Stimulated activated CD8-positive, alpha-beta memory T cell treated with anti-CD3 and anti-CD28 coated beads, Interleukin-2, amount 100 ng/mL, for 48 hours (primary cell): ENCODE measurements at places on chromosomes 16 and 17.

GRCh38 chr17:45784741-45785479, 790 bp downstream of the CRHR1 start:
- DNase-seq: peak; percentile 28

DNA sequence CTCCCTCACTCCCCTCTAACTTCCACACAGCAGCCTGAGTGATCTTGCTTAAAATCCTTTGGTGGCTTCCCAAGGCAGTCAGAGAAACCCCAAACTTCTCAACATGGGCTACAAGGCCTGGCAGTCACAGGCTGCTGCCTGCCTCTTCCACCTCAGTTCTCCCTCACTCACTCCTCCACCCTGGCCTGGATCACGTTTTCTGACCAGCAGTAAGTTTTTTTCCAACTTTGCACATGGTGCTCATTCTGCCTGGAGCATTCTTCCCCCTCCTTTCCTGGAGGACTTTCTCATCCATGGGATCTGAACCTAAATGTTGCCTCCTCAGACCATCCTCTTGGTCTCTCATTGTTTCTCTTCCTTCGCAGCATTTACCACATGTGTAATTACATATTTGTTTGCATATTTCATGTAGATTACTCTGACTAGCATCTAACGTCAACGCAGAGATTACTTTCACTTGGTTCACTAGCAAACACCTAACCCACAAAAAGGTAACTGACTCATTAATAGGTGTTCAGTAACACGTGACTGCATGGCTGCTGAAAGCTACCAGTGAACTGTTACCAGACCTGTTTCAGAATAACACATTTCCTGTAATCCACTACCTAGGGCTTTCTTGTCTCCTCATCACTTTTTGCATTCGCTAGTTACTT, 17.1 kb downstream of the GNA13 start:
- DNase-seq: no peak

DNA sequence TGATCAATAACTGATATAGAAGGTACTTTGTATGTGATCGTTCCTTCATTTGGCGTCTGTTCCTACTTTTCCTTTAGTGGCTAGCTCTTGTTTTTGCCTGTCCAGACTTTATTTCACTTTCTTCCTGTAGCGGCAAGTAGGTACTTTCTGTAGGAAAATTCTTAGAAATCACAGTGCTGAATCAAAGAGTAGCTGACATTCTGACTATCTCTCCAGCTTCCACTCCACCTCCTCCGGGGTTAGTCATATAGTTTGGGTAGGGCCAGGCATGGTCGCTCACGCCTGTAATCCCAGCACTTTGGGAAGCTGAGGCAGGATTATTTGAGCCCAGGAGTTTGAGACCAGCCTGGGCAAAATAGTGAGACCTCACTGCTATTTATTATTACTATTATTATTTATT, 29.9 kb upstream of the PAFAH1B1 start:
- DNase-seq: no peak

DNA sequence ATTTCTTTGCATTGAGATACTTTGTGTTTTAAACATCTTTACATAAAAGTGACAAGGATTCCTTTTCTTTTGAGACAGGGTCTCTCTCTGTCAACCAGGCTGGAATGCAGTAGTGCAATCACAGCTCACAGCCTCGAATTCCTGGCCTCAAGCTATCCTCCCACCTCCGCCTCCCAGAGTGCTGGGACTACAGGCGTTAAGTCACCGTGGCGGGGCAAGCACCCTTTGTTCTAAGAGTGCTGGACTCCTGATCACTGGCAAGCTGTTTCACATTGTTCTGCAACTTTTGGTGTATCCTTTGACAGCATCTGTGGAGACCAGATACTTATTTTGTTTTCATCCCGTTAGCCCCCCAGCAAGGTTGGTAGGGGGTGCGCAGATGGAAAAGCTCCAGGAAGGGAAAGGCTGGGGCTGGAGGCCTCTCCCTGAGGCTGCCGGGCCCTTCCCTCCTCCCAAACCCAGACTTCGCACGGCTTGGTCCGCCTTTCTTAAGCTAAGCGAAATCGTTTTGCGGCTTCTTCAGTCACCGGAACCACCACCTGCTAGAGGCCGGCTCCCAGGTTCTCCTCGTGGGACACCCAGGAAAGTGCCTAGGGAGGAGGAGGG, 1.1 kb downstream of the ST6GALNAC2 start:
- no peak for DNase-seq

DNA sequence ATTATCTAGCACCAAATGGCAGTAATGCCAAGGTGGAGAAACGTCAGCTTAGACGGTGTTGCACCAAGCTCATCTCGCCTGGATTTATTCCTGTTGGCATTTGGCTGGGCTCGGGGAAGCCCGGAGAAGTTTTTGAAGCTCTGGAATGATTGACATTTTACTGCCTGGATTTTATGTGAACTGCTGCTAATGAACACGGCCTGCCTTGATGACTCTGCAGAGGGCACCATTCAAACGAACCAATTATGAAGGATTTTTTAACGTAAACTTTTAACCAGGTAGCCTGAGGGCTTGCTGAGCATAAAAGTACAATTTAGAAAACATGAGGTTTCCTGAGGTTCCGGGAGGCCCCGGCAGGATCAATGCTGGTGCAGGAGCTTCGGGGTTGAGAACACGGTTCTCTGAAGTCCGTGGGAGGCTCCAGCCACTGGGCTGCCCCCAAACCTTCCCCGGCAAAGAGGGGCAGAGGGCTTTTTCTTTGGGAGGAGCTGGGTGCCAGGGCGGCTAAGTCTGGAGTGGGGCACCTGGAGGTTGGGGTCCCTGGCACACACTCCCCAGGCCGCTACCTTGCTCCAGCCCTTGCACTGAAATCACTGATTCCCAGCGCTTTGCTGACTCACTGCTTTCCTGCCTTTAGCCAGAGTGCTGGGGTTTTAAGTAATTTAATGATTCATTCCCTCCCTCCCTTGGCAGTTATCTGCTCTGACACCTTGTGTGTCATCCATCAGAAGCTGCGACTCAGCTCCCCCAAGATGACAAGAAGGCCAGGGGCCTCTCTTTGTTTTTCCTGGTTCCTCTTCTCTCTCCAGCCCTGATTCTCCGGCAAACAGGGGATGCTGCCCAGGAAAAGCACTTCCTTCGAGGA, 161.2 kb upstream of the IRX3 start:
- DNase-seq: no peak

DNA sequence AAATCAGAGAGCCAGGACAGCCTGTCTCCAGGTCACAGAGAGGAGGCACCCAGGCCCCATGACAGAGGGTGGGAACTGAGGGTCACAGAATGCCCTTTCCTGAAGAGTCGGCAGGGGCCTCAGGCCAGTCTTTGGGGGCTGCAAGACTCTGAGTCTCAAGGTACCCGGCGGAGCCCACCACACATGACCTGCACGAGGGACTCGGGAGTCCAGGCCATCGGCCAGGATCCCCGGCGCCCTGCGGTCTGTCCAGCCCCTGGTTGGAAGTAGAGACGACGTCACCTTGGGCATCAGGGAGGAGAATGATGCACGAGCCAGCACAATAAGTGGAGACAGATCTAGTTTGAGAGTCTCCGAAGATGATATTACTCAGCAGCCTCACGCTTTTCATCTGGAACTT, 234.7 kb upstream of the SDK2 start:
- DNase-seq: no peak

- no peak for DNase-seq
Measured at GRCh38 chr17:64214950-64215349, 48.1 kb downstream of the TEX2 start.

DNA sequence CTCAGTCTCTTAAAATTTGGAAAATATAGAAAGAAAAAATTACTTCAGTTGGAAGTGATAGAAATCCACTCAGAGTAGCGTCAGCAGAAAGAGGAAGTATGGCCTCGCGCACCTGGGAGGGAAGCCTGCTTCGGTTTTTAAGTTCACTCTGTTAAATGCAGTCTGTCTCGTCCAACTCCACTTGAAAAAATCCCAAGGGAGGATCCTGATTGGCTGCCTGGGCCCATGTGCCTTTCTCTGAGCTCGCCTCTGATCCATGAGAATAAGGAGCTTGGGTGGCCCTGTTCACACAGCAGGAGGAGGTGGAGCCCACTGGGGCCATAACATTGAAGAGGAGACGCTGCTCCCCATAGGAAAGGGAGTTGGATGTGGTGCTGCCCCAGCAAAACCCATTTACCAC, 40.7 kb downstream of the DNAJA2 start:
- no peak for DNase-seq

- peak; percentile 16 for DNase-seq
Measured at GRCh38 chr16:11914210-11915113, 1.3 kb downstream of the GSPT1 start.

GRCh38 chr17:62059414-62059813, 5.7 kb downstream of the MED13 start:
- no peak for DNase-seq

DNA sequence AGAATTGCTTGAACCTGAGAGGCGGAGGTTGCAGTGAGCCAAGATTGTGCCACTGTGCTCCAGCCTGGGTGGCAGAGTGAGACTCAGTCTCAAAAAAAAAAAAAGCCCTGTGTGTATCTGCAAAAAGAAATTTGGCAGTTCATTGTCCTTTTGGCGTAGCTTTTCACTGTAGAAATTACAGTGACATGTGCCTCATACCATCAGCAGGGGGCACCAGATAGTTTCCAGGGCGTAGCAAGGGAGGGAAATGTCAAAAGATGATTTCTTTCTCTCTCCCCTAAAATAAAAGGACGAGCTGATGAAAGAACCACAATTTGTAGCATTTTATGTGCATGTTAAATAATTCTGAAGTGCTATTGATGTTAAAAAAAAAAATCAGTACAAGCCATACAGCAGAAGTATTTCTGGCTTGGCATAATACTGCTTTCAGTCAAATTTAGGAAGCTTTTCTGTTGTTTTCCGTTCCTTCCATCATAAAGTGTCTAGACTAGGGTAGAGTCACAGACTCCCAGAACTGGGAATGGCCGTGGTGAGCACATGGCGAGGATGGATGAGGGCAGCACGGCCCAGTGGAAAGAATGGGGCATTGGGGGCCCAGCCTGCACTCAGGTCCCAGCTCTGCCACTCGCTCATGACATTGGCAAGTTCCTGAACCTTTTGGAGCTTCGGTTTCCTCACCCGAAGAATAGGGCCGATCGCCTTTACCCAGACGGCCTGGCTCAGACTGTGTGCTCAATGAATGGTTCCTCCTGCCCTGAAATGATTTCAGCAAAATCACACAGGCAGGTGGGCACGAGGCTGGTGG, 59.8 kb upstream of the RPH3AL start:
- DNase-seq: no peak

GRCh38 chr17:74749279-74750038, 1.0 kb downstream of the NHERF1 start:
- no peak for DNase-seq

GRCh38 chr17:67818110-67819002, 6.9 kb upstream of the BPTF start:
- DNase-seq: no peak

DNA sequence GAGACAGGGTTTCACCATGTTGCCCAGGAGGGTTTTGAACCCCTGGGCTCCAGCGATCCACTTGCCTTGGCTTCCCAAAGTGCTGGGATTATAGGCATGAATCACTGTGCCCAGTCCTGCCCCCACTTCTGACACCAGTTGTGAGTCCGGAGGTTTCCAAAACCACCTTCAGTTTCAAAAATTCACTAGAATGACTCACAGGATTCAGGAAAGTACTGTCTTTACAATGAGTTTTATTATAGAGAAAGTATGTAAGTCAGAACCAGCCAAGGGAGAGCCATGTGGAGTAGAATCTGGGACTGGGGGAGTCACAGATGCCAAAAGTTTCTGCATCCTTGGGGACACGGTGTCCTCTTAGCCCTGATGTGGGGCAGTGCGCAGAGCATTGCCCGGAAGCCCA, 55.1 kb downstream of the PLD6 start:
- DNase-seq: no peak

GRCh38 chr17:75176625-75177024, 6.1 kb downstream of the SUMO2 start:
- DNase-seq: no peak

DNA sequence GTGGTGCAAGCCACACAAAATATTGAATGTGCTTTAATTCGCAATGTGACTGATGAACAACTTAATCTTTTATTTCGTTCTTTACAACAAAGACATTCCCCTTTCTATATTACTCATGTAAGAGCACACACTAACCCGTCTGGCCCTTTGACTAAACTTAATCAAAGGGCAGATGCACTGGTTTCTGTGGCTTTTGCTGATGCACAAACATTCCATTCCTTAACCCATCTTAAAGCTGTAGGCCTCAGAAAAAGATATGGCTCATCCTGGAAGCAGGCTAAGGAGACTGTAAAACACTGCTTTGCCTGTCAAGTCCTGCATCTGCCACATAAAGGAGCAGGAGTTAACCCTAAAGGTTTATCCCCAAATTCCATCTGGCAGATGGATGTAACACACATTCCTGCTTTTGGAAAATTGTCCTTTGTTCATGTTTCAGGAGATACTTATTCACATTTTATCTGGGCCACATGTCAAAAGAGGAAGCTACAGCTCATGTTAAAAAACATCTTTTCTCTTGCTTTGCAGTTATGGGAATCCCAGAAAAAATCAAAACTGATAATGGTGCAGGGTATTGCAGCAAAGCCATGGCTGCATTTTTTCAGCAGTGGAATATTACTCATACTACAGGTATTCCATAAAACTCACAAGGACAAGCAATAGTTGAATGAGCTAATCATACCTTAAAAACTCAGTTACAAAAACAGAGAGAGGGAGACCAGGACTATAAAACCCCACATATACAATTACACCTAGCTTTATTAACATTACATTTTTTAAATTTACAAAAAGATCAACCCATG, 137.2 kb downstream of the AHSP start:
- no peak for DNase-seq

DNA sequence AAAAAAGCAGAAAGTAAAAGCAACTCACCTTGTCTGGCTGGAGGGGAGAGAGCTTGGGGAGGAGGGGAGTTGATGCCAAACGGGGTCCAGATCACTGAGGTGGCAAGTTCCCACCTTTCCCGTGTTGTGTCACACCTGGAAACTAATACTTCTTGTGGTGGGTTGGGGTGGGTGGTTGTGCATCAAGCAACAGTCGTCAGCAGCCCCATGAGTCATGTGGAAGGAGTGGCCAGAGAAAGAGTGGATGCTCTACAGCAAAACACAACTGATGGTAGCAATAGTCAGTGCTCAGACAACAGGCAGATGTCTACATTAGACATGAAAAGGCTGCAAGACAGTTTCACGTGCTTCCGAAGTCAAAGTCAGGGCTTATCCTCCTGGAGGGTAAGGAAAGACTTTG, 35.4 kb downstream of the ARSG start:
- no peak for DNase-seq

DNA sequence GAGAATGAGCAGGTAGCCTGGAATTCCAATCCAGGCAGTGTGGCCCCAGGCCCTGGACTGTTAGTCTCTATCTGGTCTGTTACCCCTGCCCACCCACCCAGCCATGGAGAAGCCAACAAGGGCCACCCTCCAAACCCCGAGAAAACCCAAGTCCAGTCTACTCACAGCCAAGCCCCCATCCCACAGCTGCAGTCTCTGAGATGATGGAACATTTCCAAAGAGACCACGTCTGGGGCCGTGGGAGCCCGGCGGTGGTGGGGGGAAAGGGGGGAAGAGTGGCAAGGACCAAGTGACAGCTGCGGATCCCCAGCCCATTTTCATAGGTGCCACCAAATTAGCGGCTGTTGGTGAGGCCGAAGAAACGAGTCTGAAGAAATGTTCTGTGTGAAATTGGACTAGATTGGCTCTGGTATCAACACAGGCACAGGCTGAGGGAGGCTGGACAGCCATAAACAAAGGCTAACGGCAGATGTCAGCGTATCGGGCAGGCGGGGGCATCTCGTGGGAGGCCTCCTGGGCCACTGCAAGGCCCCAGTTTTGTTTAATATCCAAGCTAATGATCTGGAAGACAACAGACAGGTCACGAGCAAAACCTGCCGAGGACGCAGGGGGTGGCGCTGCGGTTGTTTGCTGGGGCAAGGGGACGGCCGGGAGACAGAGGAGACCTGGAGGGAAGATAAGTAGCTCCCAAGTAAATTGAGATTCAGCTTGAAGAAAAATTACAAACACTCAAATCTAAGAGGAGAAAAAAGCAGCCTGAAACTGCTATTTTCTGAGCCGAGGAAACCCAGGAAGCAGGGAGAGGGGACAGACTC, 53.4 kb downstream of the RBFOX3 start:
- DNase-seq: no peak
